Fibroblast of skin of left quadriceps (primary cell): ENCODE measurements at places on chromosomes 3 and 15.

DNA sequence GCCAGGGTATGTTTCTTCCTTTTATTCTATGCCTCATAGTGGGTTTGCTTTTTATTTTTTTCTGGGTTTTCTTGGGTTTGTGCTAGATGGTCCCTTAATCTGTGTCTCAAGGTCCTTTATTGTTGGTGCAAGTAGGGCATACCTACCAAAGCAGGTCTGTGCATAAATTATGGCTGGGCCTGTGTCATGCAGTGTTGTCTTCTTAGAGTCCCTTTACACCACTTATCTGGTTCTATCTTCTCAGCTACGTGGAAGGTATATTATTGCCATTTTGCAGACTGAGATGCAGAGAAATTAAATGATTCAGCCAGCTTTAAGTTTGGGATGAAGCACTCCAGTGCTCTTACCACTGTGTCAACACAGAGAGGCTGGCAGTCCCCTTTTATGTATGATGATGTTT is 293.5 kb upstream of the SOX2 start:
- DNase-seq, result no peak

DNA sequence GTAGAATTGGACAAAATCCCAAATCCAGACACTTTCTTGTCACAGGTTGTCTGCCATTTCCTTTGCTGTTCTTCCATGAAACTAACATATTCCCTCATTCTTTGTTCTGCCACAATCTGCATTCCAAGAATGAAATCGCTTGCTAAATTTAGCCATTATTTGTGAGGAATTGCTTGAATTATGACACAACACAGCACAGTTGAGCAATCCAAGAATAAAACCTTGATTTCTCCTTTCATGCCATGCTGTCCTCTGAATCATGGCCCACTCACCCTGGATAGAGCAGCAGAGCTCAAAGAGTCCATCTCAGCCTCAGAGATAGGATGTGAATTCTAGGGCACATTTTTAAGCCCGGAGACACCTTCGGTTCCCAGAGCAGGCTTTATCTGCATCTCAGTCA is 35.2 kb upstream of the GREM1 start:
- peak; percentile 93 for DNase-seq

DNA sequence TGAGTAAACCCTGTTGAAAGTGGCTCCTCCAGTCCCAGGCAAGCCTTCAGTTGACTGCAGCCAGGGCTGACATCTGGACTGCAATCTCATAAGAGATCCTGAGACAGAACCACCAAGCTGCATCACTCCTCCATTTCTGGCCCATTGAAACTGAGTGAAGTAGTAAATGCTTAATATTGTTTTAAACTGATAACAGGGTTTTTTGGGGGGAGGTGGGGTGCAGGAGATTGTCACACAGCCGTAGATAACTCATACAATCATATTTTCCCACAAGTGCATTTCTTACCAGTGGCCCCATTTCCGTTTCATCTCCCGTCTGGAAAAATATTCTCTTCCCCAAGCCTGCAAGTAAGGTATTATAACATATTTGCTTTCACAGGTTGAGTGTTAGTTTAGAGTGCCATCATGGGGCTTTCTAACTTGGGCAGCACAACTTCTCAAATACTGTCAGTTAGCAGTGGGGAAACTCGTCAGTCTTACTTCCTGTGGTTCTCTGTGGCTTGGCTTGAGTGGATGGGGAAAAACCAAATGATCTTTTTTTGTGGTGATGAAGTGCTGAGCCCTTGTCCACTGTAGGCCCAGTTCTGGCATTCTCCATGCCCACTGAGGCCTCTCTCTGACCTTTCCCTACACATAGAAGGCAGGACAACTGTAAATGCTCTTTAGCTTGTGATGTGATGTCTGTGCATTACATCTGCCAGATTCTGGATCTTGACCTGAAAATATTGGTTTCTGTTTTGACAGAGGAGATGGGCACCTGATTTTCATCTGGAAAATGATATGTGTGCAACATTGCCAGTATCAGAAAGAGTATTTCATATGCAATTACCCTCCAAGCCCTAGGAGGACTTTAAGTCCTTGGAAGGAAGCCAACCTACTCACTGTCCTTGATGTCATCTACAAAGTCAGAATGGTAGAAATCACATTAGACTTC is 90.1 kb upstream of the BHLHE40 start:
- DNase-seq, result no peak

DNA sequence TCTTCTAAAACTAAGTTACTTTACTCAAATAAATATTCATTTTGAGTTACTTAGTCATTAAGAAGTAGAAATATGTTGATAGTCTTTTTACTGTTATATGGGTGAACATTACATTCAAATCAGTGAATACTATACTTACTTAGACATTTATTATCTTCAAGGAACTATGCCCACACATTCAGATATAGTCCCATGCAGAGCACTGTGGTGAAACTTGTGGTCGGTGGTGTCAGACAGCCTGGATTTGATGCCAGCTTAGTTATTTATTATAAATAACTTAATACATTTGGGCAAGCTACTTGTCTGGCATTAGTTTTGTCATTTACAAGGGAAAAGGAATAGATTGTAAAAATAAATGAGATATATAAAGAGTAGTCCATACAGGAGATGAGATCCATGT is 149.5 kb downstream of the RAP2B start:
- DNase-seq, result no peak

DNA sequence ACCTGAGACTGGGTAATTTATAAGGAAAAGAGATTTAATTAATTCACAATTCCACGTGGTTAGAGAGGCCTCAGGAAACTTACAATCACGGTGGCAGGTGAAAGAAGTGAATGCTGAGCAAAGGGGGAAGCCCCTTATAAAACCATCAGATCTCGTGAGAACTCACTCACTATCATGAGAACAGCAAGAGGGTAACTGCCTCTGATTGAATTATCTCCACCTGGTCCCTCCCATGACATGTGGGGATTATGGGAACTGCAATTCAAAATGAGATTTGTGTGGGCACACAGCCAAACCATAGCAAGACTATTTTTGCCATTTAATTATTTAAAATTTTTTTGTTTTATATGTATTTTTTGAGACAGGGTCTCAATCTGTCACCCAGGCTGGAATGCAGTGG is 27.0 kb upstream of the KCTD6 start:
- no peak for DNase-seq

- no peak for DNase-seq
These were observed 3.6 kb upstream of the MYH15 start for GRCh38 chr3:108513961-108514360.

GRCh38 chr15:41691471-41691870 is 31.3 kb downstream of the MGA start:
- no peak for DNase-seq

GRCh38 chr15:59539799-59540198 is 71.8 kb upstream of the GCNT3 start:
- DNase-seq, result no peak

- peak; percentile 46 for DNase-seq
These were observed 17.9 kb downstream of the IL12A start for GRCh38 chr3:160006282-160007163.

- DNase-seq, result peak; percentile 56
These were observed 9.8 kb downstream of the SCG5 start for GRCh38 chr15:32651229-32651837.

- peak; percentile 8 for DNase-seq
These were observed 80.8 kb upstream of the FHIT start for GRCh38 chr3:61331929-61332552.

- DNase-seq, result no peak
These were observed 116.2 kb upstream of the PLAAT1 start for GRCh38 chr3:193124861-193125260.
